PC-9 (cell line): ENCODE measurements at places on chromosomes 4 and X.

- DNase-seq = no peak
Observed at GRCh38 chr4:165384186-165384585, 5.4 kb downstream of the CPE start.

GRCh38 chrX:109911046-109911445 is 91.9 kb upstream of the TMEM164 start:
- DNase-seq = no peak

GRCh38 chrX:79167462-79167861 is 23.0 kb downstream of the GPR174 start:
- no peak for DNase-seq

GRCh38 chr4:147103403-147103946 is 157.8 kb upstream of the TTC29 start:
- DNase-seq = peak; percentile 38

DNA sequence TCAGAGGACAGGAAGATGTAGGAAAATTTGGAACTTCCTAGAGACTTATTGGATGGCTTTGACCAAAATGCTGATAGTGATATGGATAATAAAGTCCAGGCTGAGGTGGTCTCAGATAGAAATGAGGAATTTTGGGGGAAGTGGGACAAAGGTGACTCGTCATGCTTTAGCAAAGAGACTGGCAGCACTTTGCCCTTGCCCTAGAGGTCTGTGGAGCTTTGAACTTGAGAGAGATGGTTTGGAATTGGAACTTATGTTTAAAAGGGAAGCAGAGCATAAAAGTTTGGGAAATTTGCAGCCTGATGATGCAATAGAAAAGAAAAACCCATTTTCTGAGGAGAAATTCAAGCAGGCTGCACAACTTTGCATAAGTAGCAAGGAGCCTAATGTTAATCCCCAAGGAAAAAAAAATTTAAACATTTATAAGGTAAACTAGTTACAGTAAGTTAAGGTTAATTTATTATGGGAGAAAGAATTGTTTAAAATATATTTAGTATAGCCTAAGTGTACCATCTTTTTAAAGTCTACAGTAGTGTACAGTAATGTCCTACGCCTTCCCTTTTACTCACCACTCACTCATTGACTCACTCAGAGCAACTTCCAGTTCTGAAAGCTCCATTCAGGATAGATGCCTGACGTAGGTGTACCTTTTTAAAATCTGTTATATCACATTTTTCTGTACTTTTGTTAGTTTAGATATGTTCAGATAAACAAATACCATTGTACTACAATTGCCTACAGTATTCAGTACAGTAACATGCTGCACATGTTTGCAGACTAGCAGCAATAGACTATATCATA is 101.2 kb downstream of the FAM13A start:
- no peak for DNase-seq
